Nasal cavity respiratory epithelium epithelial cell of viscerocranial mucosa (primary cell): ENCODE measurements at places on chromosomes 16 and 17. TPM values are rescaled to one million over a fixed set of nuclear protein-coding genes. Genes with fewer than 3 reads are reported as not detected.

ALOX12 gene
- under 0.01 and 0.14 TPM in 2 replicates for total RNA-seq

ADORA2B gene
- 36.6 and 38.2 TPM in 2 replicates for total RNA-seq

NUDT16L1 gene
- total RNA-seq = 22.2 and 23.6 TPM in 2 replicates

MT1G gene
- 0.68 and 3.3 TPM in 2 replicates for total RNA-seq

MPO gene
- total RNA-seq = not detected in 2 replicates

GDPD3 gene
- 1.8 and 3.8 TPM in 2 replicates for total RNA-seq

CCL7 gene
- total RNA-seq = not detected in 2 replicates

ENPP7 gene
- not detected in 2 replicates for total RNA-seq

IRX3 gene
- total RNA-seq = 2.1 and 4.1 TPM in 2 replicates

WIPI1 gene
- 51.3 and 117 TPM in 2 replicates for total RNA-seq

SHISA9 gene
- total RNA-seq = under 0.01 TPM in 2 replicates

SLC5A10 gene
- under 0.01 and 0.07 TPM in 2 replicates for total RNA-seq

UMOD gene
- not detected in 2 replicates for total RNA-seq

CCL4 gene
- not detected in 2 replicates for total RNA-seq

GJD3 gene
- total RNA-seq = 0.07 TPM in 1 of 2 replicates, not detected in the other

ATPAF2 gene
- 9.9 and 14.6 TPM in 2 replicates for total RNA-seq

STAT5A gene
- total RNA-seq = 0.68 and 3.7 TPM in 2 replicates

FAM20A gene
- total RNA-seq = 0.93 TPM in 1 of 2 replicates, not detected in the other

YBX2 gene
- 0.34 and 1.1 TPM in 2 replicates for total RNA-seq

VMO1 gene
- total RNA-seq = 0.68 and 1.00 TPM in 2 replicates

AATF gene
- 45.1 and 47.8 TPM in 2 replicates for total RNA-seq

C1QTNF8 gene
- total RNA-seq = not detected in 2 replicates

MYO15A gene
- under 0.01 and 0.57 TPM in 2 replicates for total RNA-seq

CHP2 gene
- 0.34 and 0.93 TPM in 2 replicates for total RNA-seq

SLC12A3 gene
- not detected in 2 replicates for total RNA-seq

CCNF gene
- total RNA-seq = 3.1 and 5.5 TPM in 2 replicates

TBC1D3H gene
- total RNA-seq = not detected in 2 replicates

KRTAP17-1 gene
- total RNA-seq = not detected in 2 replicates

SCARF1 gene
- 0.34 and 0.43 TPM in 2 replicates for total RNA-seq

MYH3 gene
- total RNA-seq = 0.64 and 0.68 TPM in 2 replicates

CYGB gene
- total RNA-seq = 9.2 and 10.0 TPM in 2 replicates

PIGL gene
- 16.8 and 19.8 TPM in 2 replicates for total RNA-seq

UNC45B gene
- under 0.01 TPM in 2 replicates for total RNA-seq

CD19 gene
- total RNA-seq = not detected in 2 replicates

CASKIN1 gene
- total RNA-seq = 0.34 and 1.6 TPM in 2 replicates

TMC8 gene
- under 0.01 and 0.21 TPM in 2 replicates for total RNA-seq

C17orf78 gene
- total RNA-seq = not detected in 2 replicates

SCGB1C2 gene
- not detected in 2 replicates for total RNA-seq

P2RX1 gene
- total RNA-seq = not detected in 2 replicates

GAST gene
- 1.0 TPM in 1 of 2 replicates, not detected in the other for total RNA-seq

VAT1L gene
- not detected in 2 replicates for total RNA-seq

KRTAP9-6 gene
- total RNA-seq = not detected in 2 replicates

HOXB1 gene
- not detected in 2 replicates for total RNA-seq

FAM222B gene
- total RNA-seq = 1.7 and 13.5 TPM in 2 replicates

SLC35G6 gene
- not detected in 2 replicates for total RNA-seq

TSPAN10 gene
- total RNA-seq = 0.68 and 3.2 TPM in 2 replicates

CX3CL1 gene
- total RNA-seq = under 0.01 and 1.4 TPM in 2 replicates

KRT9 gene
- total RNA-seq = 0.21 and 0.34 TPM in 2 replicates

KRT33B gene
- 1.1 and 59.1 TPM in 2 replicates for total RNA-seq

HOXB6 gene
- 0.28 TPM in 1 of 2 replicates, not detected in the other for total RNA-seq

SNN gene
- 18.1 and 54.8 TPM in 2 replicates for total RNA-seq

RDM1 gene
- 0.14 TPM in 1 of 2 replicates, not detected in the other for total RNA-seq

TSR1 gene
- 92.5 and 98.1 TPM in 2 replicates for total RNA-seq

TMED6 gene
- total RNA-seq = under 0.01 and 0.14 TPM in 2 replicates

DBNDD1 gene
- 4.4 and 5.1 TPM in 2 replicates for total RNA-seq

SEZ6 gene
- total RNA-seq = not detected in 2 replicates
